Stimulated activated CD8-positive, alpha-beta memory T cell treated with anti-CD3 and anti-CD28 coated beads, Interleukin-2, amount 100 ng/mL, for 1 hour (primary cell): ENCODE measurements at places on chromosomes 11 and 22.

DNA sequence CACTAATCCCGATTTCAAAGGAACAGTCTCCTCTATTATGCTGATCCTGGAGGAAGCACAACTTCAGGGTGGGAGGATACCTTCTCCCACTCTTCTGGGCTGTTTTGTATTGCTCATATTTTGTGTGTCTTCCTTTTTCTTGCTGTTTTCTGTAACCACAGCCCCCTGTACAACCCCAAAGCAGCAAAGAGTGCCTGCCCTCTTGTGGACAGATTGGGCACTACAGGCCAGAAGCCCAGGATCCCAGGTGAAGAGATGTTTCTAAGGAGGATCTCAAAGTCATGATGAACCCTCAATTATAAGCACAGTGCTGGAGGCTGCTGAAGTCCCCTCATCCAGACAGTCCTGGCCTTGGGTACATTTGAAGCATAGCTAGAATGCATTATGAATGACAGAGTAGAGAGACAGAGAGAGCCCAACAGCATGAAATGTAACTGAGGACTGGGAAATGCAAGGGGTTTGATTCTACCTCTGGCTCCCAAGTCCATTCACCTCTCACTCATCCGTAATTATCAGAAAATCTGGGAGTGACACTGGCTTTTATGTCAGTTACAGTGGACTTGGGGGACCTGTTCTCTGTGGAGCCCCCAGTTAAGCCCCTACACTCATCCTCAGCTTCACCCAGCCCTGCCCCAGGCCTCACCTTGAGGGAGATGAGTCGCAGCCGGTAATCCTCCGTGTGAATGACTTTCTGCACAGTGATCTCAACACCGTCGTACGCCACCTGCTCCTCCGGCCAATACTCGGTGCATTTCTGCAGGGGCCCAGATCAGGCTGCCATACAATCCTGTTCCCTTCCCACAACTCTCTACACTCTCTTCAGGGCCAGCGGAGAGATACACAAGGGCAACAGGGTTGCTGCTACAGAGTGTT lies 6.2 kb upstream of the IGSF22 start:
- peak; percentile 43 for DNase-seq

- DNase-seq, result no peak
These were observed 134.0 kb upstream of the SYN3 start for GRCh38 chr22:33192156-33192555.

DNA sequence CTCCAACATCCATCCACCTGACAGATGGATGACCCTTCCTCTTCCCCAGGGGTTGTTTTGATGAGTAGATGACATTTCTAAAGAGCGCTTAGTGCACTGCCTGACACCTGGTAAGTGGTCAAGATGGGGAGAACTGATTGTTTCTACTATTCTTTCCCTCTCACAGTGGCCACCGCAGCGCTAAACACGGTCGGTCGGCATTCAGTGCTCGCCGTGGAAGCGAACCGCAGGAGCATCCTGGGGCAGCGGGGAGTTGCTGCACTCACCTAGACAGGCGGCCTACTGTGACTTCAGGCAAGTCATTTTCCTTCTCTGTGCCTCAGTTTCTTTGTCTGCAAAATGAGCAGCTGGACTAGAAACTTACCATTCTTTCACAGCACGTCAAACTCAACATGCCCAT lies 5.0 kb upstream of the BEST1 start:
- no peak for DNase-seq

- no peak for DNase-seq
These were observed 32.2 kb upstream of the TRIM29 start for GRCh38 chr11:120169981-120170698.

DNA sequence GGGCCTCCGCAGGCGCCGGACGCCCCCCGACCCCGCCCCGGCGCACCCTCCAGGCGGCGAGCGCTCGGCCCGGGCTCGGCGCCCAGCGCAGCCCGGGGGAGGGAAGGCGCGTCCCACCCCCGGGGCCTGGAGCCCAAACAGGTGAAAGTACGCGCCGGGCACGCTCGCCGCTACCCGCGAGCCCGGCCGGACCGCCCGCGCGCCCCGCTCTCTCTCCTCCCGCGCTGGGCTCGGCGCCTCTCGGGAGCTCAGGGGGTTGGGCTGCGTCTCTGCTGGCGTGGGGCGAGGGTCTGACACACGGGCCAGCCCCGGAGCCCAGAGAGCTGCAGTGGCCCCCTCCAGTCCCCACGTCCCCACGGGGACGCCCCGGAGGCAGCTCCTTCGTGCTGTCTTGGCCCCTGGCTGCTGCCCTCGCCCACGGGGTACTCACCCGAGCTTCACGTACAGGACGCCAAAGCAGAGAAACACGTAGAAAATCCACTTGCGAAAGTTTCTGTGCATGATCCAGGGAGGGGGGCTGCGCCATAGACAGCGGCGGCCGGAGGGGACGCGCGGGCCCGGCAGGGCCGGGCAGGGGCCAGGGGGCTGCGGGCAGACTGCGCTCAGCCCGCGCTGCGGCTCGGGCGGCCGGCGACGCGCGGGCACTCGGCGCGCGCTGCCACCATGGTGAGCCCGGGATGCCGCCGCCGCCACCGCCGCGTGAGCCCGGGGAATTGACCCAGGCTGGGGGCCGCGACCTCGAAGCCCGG lies 534 bp downstream of the WNT7B start:
- no peak for DNase-seq

- DNase-seq, result peak; percentile 17
These were observed 2.1 kb downstream of the LPXN start for GRCh38 chr11:58573451-58574104.

GRCh38 chr22:38419121-38419857 lies 35.7 kb downstream of the KCNJ4 start:
- no peak for DNase-seq

DNA sequence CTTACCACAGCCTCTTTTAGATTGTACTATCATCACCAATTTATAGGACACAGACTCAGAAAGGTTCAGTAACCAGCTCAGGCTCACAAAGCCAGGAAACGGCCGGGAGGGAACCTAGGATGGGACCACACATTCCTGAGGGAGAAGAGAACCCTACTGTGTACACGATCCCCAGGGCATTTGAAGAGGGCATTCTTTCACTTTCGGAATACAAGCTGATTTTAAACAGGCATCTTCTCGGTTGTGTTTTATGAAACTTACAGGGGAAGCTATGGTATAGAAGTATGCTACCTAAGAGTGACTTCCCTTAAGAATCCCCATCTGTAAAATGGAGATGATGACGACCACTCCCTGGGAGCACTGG lies 19.0 kb downstream of the SMCO4 start:
- DNase-seq, result no peak

DNA sequence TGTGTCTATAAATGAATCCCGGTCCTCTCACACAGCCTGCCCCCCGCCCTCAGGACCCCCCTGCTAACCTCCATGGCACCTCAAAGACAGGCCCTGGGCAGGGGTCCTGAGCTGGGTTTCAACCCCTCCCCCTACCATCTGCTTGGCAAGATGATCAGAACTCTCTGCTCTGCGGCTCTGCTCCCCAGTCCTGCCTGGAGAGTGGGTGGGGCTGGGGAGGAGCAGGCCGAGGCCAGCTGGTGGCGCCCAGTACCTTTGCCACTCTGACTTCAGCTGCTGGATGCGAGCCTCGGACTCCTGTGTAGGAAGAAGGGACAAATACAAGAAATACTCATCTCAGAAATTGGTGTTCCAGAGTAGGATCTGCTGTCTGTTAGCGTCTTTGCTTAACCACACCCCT lies 15.0 kb downstream of the SUN2 start:
- DNase-seq, result no peak

- no peak for DNase-seq
These were observed 2.3 kb downstream of the CCDC85B start for GRCh38 chr11:65892661-65893317.

- no peak for DNase-seq
These were observed 78.3 kb downstream of the SLC17A6 start for GRCh38 chr11:22416462-22416861.

DNA sequence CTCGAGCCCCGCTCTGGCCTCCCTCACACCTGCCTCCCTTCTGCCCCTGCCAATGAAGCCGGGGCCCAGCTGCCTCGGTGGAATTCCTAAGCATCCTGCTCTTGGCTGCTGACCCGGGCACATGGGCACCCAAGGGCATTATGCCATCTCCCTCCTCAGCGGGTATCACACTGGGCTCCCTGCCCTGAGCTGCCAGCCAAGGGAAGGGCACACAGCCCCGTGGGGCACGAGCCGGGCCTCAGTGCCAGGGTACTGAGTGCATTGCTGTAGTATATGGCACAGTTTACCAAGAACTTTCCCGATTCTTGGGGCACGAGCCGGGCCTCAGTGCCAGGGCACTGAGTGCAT lies 43.8 kb upstream of the JAM3 start:
- no peak for DNase-seq

DNA sequence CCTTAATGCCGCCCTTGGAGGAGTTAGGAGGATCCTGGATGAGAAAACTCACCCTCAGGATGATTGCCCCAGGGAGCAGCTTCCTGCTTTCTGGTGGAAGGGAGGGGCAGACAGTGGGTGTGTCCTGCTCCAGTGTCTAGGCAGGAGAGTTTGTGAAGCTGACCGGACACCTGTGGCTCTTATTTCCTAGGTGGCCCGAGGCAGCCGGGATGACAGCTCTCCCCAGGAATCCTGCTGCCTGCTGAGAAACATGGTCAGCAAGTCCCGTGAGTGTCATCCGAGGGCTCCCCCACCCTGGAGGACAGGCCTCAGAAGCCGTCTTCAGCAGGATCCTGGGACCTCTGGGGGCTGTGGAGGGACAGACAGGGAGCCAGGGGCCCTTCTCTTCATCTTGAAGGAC lies 50.4 kb downstream of the ST3GAL4 start:
- DNase-seq, result no peak

DNA sequence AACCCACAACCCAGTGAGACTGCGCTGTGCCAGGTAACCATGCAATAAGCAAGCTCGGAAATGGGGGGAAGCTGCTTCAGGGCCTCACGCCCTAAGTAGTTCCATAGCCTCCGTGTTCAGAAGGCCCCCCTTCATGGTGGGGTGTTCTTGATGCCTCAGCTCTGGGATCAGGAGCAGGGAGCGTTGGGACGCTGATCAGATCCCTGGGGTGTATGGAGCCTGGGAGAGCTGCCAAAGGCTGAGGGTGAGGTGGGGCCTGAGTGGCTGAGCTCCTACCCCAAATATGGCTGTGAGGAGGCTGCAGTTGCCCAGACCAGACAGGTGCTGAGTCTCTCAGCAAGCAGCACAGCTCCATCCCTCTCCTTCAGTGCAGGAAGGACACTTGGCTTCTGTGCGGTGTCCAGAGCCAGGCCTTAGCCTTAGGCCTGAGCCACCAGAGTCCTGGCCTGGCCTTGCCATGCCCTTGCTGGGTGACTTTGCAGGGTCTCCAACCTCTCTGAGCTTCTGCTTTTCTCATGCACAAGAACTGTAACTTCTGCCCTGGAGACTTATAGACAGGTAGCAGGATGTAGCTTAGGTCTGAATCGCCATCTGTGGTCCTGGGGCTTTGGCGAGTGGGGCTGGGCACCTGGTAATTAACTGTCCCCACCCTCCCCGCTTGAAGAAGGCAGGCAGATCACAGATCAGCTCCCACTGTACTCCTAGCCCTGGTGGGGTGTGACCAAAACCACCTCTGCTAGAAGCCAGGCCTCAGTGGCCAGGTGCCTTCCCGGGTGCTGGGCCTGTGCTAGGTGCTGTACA lies 5.3 kb downstream of the MMP11 start:
- DNase-seq, result no peak

DNA sequence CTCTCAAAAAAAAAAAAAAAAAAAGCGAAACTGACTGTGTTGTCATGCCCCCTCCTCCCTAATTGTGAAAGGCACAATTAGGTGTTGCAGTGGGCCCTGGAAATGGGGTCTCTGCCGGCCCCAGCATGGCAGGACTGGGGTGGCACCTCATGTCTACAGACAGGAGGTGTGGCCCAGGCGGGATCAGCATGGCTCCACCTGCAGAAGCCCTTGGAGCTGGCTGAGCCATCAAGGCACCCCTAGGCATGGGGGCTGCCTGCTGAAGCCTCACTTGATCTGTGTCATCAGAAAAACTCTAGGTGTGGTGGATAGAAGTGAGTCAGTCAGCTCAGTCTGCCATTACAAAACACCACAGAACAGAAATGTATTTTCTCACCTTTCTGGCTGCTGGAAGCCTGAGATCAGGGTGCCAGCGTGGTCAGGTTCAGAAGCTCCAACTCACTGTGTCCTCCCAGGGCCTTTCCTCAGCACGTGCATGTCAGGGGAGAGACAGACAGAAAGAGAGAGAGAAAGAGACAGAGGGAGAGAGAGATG lies 10.1 kb upstream of the B4GALNT4 start:
- no peak for DNase-seq

DNA sequence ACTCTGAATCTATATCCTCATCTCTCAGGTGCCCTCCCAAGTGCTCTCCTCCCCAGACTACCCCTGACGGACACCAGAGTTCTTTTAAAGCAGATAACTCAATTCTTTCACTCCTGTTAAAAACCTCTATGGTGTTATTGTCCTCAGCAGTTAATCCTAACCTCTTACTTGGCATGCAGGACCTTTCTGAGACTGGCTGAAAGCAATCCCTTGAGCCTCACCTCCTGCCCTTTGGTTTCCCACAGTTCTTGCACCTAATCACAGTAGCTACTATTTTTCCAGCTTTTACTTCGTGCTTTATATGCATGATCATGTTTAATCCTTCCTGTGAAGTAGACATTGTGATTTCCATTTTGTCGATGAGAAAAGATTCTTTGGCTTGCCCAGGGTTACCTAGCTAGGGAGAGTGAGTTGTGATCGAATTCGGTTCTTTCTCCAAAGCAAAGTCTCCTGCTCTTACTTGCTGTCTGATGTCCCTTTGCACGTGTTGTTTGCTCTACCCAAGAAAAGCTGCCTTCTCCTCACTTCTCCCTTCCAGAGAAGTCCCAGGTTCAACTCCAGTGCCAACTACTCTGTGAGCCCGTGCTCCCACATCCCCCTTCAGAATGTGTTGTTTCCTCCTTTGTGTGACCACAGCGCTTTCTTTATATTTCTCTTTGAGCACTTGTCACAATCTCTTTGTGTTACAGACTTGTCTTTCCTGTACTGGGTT lies 2.1 kb downstream of the UBE2L3 start:
- no peak for DNase-seq
